ENCODE measurements at places on chromosomes 3 and 15.

GRCh38 chr3:15602146-15602536 is 596 bp downstream of the BTD start:
- no peak for DNase-seq

GRCh38 chr3:30017901-30018300 is 588.5 kb upstream of the TGFBR2 start:
- DNase-seq = no peak

DNA sequence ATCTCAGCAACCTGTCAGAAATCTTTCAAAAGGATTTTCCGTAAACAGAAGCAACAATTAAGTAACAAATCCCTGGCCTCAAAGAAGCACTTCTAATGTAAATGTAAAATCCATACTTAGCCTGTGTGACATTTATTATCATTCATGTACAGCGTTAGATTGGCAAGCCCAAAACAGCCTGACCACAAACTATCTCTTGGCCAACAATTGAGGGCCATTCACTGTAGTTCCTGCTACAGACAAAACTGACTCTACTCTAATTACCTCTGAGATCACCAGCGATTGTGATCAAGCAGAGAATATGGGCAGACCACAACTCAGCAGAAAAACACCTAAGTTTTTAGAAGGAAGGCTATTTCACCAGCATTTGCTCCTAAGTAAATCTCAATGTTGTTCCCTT is 9.2 kb downstream of the SHQ1 start:
- no peak for DNase-seq

- DNase-seq = no peak
Measured at GRCh38 chr15:88124199-88124598, 132.3 kb downstream of the NTRK3 start.

DNA sequence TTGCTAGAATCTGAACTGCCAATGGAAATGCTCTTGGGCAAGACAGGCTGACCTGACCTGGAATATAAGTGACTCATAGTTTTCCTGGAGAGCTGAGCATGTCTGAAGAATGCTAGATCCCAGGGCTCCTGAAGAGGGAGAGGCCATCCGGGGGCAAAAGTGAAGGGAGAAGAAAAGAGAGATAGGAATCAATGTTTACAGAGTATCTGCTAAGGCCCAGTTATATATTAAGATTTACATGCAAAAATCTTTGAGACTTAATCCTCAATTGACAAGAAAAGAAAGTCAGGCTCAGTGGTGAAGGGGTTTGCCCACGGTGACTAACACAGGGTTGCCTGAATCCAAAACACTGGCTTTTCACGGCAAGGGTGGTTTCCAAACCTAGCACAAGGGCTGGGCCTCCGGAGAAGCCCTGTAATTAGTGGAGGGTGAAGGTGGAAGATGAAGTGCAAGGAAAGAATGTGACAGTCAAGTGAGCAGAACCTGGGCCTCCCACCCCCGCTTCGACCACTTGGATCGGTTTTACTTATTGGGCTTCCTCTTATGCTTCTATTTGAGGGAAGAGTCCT is 91.7 kb upstream of the FGF12 start:
- DNase-seq = no peak

DNA sequence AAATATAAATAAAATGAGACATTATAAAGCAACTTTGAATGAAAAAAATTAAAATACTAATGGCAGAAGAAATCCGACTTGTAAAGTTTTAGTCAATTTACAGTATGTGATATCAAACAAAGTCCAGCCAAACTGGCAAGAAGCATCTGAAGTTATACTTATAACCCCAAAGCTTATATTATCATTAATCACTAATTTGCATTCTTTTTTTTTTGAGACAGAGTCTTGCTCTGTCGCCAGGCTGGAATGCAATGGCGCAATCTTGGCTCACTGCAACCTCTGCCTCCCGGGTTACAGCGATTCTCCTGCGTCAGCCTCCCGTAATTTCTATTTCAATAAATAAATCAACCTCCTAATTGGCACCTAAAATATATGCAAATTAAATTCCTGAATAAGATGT is 80.1 kb downstream of the AQR start:
- DNase-seq = no peak
